ENCODE measurements at places on chromosomes 4 and X.

DNA sequence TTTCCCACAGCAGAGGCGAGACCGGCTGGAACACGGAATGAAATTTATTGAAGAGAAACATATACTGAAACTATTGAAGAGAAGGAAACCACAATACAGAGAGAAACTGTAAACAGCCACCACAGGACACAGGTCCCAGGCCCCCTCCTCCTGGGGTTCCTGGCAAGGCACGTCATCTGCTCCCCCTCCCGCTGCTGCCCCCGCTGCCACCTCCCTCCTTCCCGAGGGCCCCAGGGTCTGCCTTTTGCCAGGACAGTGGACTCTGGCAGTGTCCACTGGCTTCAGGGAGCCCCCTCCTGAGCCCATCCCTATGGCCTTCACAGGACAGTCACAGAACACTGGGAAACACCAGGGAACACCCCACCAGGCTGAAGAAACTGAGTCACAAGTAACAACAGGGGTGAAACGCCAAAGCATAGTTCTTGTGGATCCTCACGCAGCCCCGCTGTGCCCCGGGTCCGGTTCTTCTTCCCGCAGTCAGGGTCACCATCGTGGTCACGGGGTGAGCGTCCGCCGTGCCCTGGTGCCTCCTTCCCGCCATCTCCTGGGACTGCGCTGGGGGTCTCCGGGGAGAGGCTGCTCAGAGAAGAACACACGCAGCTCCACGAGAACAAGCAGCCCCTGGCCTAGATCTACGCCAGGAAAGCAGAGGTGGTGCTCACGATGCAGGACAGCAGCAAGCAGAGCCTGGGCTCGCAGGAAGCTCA is 5.4 kb downstream of the PNMA6E start:
- DNase-seq, result no peak

- DNase-seq, result no peak
Measured at GRCh38 chr4:109075621-109076020, 226.8 kb downstream of the COL25A1 start.

GRCh38 chr4:102253860-102254259 is 91.4 kb downstream of the SLC39A8 start:
- no peak for DNase-seq

DNA sequence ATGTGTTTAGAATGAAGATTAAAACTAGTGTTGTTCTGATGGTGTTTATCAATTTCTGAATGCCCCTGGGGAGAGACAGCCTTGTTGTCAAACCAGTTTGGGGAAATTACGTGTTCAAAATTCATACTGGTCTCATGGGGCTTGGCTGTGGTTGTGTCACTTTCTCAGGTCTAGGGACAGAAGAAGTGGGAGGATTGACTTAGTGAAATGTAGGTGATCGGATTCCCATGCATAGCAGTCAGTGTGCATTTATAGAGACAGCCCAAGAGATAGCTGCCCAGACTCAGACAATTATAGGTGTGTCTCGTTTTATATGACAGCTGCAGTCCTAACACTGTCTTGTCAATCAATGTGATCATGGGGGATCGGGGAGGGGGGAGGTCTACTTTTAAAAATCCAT is 94.4 kb upstream of the CLCN4 start:
- no peak for DNase-seq

DNA sequence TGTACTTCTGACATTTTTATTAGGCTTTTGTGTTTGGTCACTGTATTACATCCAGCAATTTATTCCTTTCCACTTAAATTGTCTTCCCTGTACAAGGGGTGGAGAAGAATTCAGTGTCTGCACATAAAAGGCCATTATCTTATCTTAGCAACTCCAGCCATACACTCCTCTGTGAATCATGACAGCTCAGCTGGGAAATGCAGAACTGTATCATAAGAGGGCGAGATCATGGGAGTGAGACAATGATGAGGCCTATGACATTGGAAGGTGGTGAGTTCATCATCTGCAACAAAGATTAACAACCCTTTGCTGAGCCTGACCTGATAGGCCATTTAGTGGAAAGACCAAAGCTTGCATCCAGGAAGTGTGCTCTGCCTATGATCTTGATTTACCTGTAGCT is 33.3 kb downstream of the SLIT2 start:
- DNase-seq, result no peak

GRCh38 chr4:89311433-89311832 is 3.8 kb upstream of the GPRIN3 start:
- DNase-seq, result no peak

- no peak for DNase-seq
Measured at GRCh38 chr4:155590796-155591585, 75.7 kb upstream of the GUCY1A1 start.

DNA sequence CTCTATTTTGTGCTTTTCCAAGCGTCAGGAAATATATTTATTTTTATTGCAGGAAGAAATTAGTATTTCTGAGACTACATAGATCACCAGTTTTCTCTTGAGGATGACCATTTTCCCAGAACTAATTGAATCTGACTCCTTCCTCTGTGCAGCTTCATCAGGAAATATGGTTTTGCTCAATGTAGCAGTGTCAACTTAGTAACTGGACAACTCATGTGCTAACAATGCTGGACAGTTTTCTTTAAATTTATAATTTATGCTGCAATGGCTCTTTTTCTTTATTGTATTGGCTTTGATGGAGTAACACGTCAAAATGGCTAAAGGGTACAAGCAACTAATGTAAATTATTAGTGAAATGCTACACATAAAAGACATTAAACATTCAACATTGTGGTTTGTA is 531.5 kb downstream of the ANKRD50 start:
- DNase-seq, result no peak

- no peak for DNase-seq
Measured at GRCh38 chrX:17525762-17526555, 151.0 kb downstream of the NHS start.

- no peak for DNase-seq
Measured at GRCh38 chrX:17170973-17171372, 204.0 kb upstream of the NHS start.

- no peak for DNase-seq
Measured at GRCh38 chrX:50577326-50577725, 106.7 kb upstream of the DGKK start.

DNA sequence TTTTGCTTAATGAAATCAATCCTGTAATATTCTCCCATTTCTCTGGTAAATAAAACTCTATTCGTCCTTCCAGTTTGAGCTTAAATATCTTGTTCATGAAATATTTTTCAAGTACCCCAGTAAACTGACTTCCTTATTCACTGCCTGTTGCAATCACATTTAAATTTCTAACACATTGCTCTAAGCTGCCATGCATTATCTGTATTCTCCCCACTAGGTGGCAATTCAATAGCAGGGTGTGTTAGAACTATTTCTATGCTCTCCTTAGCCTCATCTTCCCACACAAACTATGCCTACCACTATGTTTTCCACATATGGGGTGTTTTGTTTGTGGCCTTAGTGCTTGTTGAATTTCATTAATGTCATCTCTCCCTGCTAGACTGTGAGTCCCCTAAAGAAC is 377.1 kb upstream of the HS3ST1 start:
- DNase-seq, result no peak

- no peak for DNase-seq
Measured at GRCh38 chrX:131571348-131571747, 27.5 kb downstream of the OR13H1 start.

- no peak for DNase-seq
Measured at GRCh38 chr4:152189451-152190179, 346.3 kb downstream of the FBXW7 start.

GRCh38 chr4:117968606-117969005 is 65.7 kb upstream of the NDST3 start:
- no peak for DNase-seq

- DNase-seq, result no peak
Measured at GRCh38 chr4:152369203-152369901, 166.5 kb downstream of the FBXW7 start.

GRCh38 chr4:157048248-157048647 is 27.7 kb upstream of the GLRB start:
- DNase-seq, result no peak

DNA sequence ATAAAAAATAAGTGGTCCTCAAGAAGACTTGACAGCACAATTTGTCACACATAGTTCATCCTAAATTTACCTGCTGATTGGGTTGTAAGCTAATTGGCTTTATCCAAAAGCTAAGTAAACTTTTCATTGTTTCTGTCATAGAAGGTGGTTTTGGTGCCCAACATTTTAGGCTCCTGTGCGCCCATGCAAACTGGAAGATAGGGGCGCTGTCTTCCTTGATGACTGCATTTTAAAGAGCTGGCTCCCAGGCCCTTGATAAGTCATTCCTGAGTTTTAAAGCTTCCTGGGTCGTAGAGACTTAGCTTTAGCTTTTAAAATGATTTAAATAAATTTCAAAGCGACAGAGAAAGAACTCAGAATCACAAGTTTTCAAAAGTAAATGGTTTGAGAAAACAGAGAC is 625.4 kb upstream of the GALNT7 start:
- no peak for DNase-seq

- DNase-seq, result no peak
Measured at GRCh38 chrX:17542123-17542522, 167.1 kb downstream of the NHS start.

GRCh38 chrX:45506149-45506730 is 305.6 kb upstream of the DIPK2B start:
- DNase-seq, result no peak

GRCh38 chr4:144371485-144371884 is 231.0 kb upstream of the GYPA start:
- DNase-seq, result no peak

DNA sequence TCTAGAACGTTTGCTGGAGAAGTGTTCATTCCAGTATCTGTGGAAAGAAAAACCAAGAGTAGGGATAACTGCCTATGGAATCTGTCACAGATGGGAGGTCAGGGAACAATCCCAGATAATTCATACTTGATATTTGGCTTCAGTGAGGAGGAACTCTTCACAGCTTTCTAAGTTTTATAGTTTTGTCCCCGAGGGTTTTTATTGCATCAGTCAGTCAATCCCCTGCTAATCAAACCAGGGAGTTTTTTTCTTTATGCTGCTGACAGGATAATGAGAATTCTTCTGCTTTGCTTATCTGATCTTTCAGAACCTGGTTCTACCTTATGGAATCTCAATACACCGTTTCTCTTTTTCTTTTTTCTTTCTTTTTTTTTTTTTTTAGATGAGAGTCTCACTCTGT is 633 bp upstream of the TRIML2 start:
- no peak for DNase-seq

DNA sequence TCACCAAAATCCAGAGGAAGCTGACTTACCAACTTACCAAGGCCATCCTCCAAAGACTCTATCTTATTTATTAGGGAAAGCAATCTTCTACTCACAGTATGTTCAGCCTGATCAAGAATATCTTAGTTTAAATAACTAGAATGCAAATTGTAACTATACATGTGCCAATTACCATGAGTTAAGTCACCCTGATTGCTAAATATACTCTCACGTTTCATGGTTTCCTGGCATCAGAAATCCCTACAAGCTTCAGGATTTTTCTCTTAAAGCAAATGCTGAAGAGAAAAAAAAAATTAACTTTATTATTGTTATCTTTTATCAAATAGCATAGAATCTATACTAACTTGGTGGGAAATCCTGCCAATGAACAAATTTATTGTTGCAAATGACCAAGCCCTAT is 63.0 kb upstream of the MXD4 start:
- DNase-seq, result no peak

GRCh38 chr4:25874655-25875054 is 11.9 kb upstream of the SEL1L3 start:
- DNase-seq, result no peak

DNA sequence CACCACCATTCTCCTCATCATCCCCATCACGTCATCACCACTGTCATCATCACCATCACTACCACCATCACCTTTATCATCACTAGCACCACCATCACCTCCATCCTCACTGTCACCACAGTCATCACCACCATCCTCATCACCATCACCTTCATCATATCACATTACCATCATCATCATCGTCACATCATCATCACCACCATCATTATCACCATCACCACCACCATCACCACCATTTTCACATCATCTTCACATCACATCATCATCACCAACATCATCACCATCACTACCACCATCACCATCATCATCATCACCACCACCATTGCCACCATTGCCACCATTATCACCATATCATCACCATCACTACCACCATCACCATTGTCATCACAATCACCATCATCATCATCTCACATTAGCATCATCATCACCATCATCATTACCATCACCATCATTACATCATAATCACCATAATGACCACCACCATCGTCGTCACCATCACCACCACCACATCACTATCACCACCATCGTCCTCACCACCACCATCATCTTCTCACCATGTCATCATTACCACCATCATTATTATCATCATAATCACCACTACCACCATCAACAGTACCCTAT is 46.3 kb upstream of the NKX1-1 start:
- no peak for DNase-seq

DNA sequence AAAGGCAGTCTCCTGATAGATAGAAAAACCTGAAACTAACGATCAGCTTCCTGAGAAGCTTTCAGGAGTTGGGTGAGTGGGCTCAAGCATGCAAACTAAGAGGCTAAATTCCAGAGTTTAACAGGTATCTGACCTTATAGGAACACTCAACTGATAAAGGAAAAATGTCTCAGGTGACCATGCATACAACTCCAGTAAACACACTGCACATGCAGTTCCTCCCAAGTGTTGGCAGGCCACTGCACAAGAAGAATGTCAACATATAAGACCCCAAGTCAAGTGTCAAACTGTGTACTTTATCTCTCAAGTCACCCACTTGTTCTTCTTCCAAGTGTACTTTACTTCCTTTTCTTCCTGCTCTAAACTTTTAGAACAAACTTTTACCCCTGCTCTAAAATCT is 981.2 kb downstream of the FAM133A start:
- no peak for DNase-seq

DNA sequence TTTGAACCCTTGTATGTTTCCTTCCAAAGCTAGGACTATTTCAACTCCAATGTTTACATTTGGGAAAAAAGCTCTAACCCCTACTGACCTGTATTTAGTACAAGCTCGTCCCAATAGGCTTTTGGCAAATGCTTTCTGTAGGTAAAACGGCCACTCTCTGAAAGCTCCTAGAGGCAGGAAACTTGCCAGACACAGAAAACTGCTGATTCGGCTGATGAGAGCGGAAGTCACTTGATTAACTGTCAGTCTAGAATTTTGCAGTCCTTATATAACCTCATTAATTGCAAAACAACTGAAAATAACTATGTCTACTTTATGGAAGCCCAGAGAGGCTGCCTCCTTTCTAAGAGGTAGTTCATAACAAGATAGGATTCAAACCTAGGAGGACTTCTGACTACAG is 108.1 kb downstream of the TSPAN7 start:
- no peak for DNase-seq

GRCh38 chr4:97867557-97868091 is 275.7 kb downstream of the STPG2 start:
- DNase-seq, result no peak

- no peak for DNase-seq
Measured at GRCh38 chr4:791898-792625, 33.9 kb downstream of the CPLX1 start.

GRCh38 chr4:80465238-80465637 is 129.7 kb downstream of the CFAP299 start:
- DNase-seq, result no peak
